Mesendoderm (in vitro differentiated cells): ENCODE measurements at places on chromosomes 2 and 18.

GRCh38 chr2:224126003-224126402 lies 86.9 kb upstream of the SERPINE2 start:
- peak; percentile 50 for DNase-seq

DNA sequence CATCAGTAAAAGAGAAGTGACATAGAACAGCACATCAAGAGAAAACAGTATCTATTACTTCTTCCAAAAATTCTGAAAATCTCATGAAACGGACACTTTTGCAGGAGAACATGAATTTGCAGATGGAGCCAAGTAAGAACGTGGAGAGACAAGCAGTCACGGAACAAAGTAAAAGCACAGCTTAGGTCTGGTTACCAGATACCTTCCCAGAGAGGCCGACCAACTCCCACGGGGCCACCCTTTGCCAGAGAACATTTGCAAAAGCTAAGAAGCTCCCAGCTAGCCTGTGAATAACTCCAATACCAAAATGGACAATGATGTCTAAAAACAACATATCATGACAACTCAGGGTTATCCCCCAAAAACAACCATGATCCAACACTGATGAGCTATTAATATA lies 38.9 kb downstream of the THAP4 start:
- DNase-seq = no peak

DNA sequence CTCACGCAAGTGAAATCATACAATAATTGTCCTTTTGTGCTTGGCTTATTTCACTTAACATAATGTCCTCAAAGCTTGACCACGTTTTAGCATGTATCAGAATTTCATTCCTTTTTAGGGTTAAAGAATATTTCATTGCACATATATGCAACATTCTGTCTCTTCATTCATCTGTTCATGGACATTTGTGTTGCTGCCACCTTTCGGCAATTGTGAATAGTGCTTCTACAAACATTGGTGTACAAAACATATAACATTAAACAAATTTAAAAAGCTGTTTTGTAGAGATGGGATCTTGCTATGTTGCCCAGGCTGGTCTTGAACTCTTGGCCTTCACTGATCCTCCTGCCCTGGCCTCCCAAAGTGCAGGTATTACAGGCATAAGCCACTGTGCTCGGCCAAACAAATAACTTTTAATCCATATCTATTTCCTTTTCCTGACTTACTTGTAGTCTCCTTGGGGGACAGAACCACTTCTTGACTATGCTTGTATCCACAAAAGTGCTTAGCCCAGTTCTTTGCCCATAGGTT lies 209.3 kb downstream of the SLC4A3 start:
- DNase-seq = no peak

GRCh38 chr2:196172951-196173350 lies 1.6 kb upstream of the STK17B start:
- DNase-seq = peak; percentile 29

- peak; percentile 94 for DNase-seq
Measured at GRCh38 chr2:72115110-72116080, 32.3 kb downstream of the CYP26B1 start.
